Jurkat, Clone E6-1 (cell line): ENCODE measurements at places on chromosomes 4 and X.

- no peak for DNase-seq
These were observed 562 bp downstream of the AKAP17A start for GRCh38 chrX:1591863-1592469.

DNA sequence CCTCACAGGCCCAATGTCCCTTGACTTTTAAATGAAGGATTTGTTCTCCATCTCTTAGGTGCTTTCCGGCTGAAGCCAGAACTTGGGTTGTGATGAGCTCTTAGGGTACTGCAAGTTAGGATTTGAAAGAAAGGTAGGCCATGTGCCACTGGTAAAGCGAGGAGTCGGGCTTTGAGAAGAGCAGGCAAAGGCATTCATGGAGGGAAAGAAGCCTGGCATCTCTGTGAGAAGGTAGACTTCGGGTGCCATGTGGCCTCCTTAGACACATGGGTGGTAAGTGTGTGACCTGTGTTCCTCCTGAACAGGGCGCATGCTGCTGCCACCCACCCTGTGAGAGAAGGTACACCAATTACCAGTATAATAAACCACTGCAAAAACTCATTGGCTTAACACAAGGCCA lies 102.9 kb downstream of the GATB start:
- DNase-seq: no peak

DNA sequence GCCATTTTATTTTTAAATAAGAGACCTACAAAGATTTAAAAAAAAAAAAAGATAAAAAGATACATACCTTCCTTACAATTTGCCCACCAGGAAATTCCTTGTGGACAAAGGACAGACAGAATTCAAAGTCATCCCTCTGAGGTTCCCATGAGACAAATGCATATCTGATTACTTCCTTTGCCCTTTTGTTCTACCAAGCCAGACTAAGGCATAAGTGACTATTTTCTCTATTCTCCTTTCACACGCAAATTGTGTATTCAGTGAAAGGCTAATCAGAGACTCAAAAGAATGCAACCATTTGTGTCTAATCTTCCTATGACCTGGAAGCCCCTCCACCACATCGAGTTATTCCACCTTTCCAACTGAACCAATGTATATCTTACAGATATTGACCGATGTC lies 691.7 kb downstream of the FAM133A start:
- no peak for DNase-seq

DNA sequence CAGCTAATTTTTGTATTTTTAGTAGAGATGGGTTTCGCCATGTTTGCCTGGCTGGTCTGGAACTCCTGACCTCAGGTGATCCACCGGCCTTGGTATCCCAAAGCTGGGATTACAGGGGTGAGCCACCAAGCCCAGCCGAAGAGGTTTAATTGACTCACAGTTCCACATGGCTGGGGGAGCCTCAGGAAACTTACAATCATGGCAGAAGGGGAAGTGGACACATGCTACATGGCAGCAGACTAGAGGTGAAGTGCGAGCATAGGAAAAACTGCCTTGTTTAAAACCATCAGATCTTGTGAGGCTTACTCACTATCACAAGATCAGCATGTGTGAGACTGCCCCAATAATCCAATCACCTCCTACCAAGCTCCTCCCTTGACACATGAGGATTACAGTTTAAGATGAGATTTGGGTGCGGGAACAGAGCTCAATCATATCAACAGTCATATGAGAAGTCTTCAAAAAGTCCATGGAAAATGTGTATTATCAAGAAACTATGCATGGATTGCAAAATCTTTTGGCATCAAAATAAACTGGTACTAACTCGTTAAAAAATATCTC lies 25.8 kb upstream of the RPL39 start:
- no peak for DNase-seq

- no peak for DNase-seq
These were observed 15.3 kb downstream of the TMEM175 start for GRCh38 chr4:947491-947971.

DNA sequence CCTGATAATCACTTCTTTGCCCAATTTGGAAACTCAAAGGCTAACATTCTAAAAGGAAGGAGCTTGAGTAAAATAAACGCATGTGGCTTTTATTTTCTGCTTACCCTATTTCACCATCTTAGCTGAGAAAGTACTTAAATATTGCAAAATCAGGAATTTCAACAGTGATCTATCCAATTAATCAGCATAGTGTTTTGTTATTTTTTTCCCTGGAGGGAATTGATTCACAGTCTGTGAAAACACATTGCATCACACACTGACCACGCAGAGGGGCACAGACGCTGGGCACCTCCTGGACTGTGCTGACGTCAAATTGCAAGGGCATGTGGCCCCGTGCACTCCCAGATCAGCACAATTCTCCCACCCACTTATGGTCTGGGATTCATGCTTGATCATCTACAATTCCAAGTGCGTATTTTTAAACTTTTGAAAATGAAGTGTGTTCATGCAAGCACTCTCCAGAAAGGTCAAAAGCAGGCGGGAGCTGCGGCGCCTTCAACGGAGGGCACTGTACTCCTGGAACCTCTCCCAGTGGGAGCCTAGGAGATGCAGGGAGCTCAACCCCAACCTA lies 320.6 kb upstream of the PPARGC1A start:
- DNase-seq: no peak

GRCh38 chr4:112693507-112693906 lies 56.6 kb downstream of the LARP7 start:
- no peak for DNase-seq

DNA sequence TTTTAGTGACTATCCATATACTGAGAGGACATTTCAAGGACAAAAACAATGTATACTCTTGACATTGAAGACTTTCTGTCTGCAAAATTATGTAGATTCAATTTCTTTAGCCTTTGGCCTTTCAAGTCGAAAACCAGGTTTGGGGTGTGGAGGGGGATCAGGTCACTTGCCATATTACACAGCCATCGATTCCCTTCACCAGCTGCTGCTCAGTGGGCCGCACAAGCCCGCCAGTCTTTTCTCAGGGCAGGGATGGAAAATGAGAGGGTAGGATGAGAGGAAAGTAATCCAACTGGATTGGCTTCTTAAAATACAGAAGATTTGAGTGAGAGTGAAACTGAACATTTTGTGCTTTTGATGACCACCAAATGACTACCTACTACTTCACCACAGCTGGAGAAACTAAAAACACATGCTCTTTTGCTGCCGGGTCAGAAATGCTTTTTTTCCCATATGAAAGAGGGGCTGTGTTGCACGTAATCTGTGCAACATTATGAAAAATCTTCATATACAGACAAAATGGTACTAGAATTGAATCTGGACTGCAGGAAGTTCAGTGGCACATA lies 51.4 kb downstream of the FHL1 start:
- DNase-seq: no peak

DNA sequence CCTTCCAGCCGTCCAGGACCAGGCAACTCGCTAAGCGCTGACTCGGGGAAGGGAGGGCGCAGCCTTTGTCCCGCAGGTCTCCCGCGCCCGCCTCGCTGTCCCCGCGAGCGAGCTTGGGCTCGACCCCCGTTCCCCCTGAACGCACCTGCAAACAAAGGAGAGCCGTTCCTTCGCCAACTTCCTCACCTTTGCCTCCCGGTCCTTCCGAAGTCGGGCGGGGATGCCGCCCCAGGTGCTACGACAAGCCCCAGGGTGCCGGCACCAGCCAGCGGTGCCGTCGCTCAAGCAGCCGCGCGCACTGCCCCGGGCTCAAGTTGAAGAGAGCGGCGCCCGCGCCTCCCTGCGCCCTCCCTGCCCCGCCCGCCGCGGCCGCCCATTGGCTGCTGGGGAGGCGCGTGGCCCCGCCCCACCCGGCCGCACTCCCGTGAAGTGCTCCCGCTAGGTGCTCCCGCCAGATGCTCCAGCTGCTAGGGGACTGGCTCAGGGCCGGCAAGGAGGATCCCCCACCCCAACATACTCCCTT lies 107.1 kb downstream of the NSUN7 start:
- peak; percentile 47 for DNase-seq

GRCh38 chr4:181140037-181140603 lies 1103.1 kb upstream of the TENM3 start:
- DNase-seq: no peak

GRCh38 chr4:184171011-184171410 lies 46.7 kb downstream of the ENPP6 start:
- DNase-seq: no peak

DNA sequence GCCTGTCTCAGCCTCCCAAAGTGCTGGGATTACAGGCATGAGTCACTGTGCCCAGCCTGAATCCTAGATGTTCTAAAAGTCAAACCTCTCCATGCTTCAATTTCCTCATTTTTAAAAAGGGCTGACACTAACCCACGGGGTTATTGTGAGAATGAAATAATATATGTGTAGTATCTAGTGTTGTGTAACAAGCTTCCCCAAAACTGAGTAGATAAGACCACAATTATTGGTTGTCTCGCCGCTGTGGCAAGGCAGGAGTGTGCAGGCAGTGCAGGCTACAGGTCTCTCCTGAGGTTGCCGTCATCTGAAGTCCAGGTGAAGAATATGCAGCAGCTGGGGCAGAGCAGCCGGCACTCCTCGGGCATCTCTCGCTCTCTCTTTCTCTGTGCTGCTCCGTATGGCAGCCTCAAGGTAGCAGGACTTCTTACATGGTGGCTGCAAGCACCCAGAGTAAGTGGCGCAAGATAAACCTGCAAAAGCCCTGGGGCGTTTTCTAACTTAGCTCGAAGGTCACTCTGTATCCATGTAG lies 30.9 kb downstream of the RAB33B start:
- no peak for DNase-seq

GRCh38 chr4:94582517-94582916 lies 130.8 kb downstream of the PDLIM5 start:
- no peak for DNase-seq

DNA sequence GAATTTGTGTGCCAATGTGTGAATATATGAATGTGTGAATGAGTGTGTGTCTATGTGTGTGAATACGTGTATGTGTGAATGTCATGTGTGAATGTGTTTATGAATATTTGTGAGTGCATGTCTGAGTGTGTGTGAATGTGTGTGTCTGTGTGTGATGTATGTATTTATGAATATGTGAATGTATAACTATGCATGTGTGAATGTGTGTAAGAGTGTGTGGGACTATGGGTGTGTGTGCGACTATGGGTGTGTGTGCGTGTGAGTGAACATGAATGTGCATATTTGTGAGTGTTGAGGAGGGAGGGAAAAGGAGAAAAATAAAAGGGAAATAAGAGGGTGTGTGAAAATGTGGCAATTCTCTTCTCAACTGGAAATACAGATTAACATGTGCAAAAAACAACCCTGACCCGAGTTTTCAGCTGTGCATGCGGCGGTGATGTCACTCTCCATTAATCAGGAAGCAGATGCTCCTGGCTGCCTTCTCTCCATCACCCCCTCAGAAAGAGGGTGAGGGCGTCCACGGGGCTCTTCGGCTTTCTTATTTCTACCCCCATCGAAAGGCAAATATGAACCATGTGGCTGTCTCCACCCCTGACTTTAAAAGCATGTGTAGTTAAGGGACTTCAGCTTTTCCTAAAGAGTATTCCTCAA lies 219.8 kb downstream of the MAML3 start:
- no peak for DNase-seq

DNA sequence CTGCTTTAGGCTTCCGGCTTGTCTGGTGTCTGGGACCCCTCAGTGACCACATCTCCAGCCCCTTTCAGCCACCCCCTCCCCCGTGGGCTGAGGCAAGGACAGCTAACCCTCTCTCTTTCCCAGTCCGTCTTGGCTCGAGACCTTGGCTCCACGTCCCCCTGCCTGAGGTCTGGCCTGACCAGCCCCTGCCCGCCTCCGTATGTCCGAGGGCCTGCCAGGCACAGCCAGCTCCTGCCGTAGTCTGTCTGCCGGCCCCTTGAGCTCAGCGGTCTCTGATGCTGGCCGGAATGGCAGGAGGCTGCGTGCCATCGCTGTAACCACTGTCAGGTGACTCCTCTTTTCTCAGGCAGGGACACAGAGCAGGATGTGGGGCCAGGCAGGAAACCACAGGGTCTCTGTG lies 73.3 kb upstream of the LRPAP1 start:
- no peak for DNase-seq

DNA sequence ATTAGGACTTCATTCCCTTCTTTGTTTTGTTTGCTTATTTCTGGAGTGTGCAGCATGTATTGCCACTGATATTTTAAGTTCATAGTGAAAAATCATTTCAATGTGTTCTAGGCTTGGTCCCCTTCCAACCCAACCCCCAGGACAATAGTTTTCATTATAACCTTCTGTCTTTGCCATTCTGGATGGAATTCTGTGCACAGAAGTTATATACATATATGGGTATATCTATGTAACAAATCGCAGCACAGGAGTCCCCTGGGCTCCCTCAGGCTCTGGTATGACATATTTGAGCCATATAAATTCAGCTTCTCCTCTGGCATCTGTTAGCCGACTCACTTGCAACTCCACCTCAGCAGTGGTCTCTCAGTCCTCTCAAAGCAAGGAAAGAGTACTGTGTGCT lies at the start of gene TNMD:
TNMD (plus strand) TSS at position 326 of the 400 bp plus-strand sequence. CDS start 83 bp downstream, outside the sequence.
- no peak for DNase-seq

- DNase-seq: no peak
These were observed 230.3 kb upstream of the PGRMC2 start for GRCh38 chr4:128517739-128518510.

DNA sequence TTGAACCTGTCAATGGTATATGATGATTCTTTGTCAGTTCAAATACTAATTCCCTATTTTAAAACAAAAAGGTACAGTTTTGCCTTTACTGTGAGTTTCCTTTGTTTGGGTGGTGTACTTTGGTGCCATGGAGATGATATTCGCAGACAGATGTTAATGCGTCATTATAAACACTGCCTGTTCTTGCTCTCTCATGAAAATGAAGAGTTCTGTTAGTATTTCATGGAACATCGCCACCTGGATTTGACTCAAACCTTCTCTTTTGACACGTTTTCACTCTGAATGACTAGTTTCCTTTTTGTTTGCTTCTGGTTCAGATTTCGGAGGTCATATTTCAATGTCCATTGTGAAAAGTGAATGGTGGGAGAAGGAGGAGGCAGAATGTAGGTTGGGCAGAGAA lies 6.9 kb upstream of the CTSO start:
- no peak for DNase-seq

- DNase-seq: no peak
These were observed 45.6 kb downstream of the RAPGEF2 start for GRCh38 chr4:159148441-159148840.

GRCh38 chr4:42497142-42497910 lies 100.0 kb downstream of the SHISA3 start:
- DNase-seq: no peak
